ENCODE measurements at places on chromosomes 13 and 19.

GRCh38 chr13:35500144-35500543, 23.7 kb upstream of the MAB21L1 start:
- DNase-seq: no peak

GRCh38 chr19:1470305-1471009, 8.6 kb downstream of the C19orf25 start:
- no peak for DNase-seq

DNA sequence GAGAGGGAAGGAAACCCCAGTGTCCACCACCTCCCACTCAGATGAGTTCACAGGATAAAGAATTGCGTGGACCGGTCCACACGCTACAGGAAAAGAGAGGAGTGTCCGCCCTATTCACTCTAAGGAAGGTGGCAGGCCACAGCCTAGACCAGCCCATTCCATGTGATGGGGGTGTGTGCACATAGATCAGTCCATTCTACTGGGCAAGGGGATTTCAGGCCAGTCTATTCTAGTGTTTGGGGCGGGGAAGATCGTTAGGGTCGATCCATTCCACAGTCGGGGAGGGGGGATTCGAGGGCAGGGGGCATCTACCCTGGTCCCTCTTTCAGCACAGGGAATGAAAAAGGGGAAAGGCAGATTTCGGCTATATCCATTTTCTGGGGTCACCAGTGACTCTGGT, 7.8 kb downstream of the FIZ1 start:
- DNase-seq: no peak

GRCh38 chr13:36067746-36068381, 63.3 kb downstream of the DCLK1 start:
- DNase-seq: no peak

DNA sequence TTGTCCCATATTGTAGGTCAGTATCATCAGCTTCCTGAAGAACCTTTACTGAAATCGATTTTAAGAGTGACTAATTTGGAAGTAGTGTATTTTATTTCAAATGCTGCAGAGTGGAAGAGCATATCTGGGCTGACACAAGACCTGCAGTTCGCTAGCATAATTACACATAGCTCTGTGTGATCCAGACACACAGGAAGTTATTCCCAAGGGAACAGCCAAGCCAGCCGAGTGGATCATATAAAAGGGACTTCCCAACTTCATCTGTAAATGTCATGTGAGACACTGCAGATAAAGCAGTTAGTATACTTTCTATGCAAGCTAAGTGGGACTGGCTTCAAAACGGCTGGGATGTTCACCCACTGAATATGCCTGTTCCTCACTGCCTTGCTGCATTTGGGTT, 760.4 kb downstream of the SLITRK1 start:
- DNase-seq: no peak

- no peak for DNase-seq
These were observed 18.2 kb downstream of the ARHGAP33 start for GRCh38 chr19:35793381-35794165.

DNA sequence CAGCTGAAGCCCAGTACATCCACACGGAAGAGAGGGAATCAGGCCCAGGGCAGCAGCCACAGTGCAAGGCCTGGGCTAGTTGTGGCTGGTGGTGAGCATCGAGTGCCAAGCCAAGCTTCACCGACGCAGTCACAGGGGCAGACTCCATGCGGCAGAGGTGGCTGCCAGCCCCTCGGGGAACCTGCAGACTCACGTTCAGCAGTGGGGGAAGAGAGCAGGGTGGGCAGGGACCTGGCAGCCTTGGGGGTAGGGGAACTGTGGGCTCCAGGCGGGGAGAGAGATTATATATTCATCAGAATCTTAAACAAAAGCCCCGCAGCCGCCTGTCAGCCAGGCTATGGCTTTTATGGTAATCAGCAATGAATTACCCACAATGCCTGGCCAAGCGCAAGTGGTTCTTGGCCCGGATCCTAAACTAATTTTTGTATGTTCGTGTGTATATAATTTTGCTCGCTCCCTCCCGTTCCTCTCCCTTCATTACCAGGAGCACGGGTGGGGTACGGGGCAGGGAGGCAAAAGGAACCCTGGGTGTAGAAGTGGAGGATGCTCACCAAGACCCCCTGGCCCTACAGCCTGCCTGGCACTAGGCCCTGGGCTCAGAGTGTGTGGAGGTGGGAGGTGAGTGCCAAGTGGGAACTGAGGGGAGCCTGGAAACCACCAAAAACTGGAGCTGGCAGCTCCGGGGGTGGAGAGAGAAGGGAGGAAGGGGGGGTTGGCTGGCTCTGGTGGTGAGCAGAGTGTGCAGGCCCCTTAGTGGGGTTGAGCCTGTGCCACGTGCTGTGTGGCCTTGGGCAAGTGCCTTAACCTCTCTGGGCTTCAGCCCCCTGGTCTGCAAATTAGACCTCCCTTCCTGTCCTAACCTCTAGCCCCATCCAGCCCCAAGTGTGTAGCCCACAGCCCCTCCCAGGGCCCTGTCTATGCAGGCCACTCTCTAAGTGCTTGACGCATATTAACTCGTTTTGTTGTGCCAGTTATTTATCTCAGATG, 31.9 kb downstream of the PTPRS start:
- DNase-seq: peak; percentile 74

DNA sequence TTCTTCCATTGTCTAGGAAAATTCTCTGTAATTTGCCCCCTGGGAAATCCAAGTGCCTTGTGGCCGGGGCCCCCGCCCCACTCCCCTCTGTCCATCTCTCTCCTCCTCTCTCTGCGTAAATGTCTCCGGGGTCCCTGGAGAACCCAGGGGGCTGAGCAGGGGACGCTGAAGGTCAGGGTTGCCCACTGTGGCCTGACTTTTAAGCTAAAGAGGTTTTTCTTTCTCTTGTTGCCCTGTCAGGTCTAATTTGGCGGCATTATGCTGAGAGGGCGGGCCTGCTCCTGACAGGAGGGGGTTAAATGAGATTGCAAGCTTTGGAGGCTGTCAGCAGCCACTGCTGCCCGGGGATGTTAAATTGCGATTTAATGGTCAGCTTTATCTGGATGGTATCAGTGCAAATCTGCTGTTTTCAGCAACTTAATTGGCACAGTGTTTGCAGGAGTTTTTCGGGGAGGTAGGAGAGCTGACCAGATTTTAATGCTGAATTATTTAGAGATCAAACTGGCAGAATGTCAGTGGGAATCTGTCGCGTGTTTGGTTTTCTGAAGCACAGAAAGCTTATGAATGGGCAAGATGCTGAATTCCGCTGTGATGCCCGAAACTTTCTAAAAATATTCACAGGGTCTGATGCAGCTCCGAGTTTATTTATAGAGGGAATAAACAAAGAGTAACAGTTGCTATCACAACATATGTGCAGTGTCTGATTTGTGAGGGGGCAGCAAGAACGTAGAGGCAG, 93.2 kb upstream of the SOX1 start:
- no peak for DNase-seq

DNA sequence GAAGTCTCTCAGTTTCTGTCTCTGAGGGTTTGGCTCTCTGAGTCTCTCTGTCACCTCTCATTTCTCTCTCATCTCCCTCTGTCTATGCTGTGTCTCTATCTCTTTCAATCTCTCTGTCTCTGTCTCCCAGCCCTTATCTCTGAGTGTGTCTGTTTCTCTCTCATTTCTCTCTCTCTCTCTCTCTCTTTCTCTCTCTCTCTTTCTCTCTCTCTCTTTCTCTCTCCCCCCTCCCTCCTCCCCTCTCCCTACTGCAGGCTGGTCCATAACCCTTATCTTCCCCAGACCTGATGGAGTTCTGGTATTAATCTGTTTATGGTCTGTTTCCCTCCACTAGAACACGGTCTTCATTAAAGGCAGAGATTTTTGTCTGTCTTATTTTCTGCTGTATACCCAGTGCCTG, 1.3 kb upstream of the PVR start:
- DNase-seq: no peak

DNA sequence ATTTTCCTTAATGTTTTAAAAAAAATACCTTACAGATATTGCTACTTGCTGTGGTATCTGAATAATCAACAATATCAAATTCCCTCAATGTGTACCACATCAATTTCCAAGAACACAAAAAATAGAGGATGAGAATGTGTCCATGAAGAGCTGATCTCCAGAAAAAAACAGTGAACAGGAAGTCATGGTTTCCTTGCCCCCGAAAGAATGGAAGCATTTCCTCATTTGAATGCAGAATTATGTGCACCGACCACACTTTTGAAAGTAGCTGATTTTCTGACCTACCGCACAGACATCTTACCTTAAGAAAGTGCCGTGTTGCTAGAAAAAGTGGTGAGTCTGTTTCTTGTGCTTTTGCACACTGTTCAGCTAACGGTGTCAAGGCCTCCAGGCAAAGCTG, 13.4 kb upstream of the EEF1AKMT1 start:
- no peak for DNase-seq

GRCh38 chr13:75216038-75216437, 265.9 kb downstream of the TBC1D4 start:
- DNase-seq: no peak

- DNase-seq: no peak
These were observed 22.1 kb downstream of the MIPEP start for GRCh38 chr13:23867027-23867491.

DNA sequence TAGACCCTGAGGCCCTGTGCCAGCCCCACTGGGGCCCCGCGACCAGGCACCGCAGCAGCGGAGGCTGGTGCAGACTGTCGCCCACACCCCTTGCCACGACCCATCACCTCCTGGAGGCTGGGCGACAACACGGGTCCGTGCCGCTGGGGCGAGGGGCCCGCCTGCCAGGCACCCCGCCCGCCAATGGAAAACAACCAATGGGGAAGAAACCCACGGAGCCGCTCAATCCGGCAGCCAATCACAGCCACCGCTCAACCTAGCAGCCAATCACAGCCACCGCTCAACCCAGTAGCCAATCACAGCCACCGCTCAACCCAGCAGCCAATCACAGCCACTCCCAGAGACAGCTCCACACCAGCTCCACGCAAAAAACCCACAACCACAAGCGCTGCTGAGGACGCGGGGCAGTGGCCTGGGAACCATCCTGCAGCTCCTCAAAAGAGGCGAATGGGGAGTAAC, 29.7 kb downstream of the GPX4 start:
- no peak for DNase-seq

- no peak for DNase-seq
These were observed 10.0 kb downstream of the NDUFB7 start for GRCh38 chr19:14561847-14562351.

DNA sequence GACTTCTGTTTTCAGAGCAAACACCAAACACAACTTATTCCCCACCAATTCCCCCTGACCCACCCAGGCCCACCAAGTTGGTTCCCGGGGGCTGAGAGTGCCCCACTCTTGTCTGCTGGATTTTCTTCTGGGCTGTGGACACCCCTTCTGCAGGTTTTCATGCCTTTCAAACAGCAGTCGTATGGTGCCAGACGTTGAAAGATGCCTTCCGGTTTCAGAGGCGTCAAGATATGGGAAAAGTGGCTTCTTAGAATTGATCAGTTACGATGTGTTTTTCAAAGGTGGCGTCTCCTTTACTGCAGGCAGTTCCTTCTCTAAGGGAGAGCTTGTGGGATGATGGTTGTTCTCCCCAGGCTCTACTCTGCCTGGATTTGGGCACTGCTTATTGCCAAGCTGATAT, 12.7 kb downstream of the CLEC11A start:
- DNase-seq: no peak

DNA sequence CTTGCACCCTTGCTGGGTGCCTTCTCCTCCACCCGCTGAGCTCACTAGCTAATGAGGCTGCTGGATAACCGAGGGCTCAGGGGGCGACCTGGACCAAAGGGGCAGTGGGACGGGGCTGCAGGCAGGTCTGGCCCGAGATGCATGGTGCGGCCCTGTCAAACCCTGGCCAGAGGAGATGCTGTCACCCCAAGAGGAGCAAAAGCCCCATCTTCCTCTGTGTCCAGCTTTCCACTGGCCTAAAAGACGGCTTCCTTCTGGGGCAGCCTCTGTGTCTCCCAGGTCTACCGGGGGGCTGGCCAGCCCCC, 261.8 kb downstream of the TBC1D4 start:
- DNase-seq: no peak

DNA sequence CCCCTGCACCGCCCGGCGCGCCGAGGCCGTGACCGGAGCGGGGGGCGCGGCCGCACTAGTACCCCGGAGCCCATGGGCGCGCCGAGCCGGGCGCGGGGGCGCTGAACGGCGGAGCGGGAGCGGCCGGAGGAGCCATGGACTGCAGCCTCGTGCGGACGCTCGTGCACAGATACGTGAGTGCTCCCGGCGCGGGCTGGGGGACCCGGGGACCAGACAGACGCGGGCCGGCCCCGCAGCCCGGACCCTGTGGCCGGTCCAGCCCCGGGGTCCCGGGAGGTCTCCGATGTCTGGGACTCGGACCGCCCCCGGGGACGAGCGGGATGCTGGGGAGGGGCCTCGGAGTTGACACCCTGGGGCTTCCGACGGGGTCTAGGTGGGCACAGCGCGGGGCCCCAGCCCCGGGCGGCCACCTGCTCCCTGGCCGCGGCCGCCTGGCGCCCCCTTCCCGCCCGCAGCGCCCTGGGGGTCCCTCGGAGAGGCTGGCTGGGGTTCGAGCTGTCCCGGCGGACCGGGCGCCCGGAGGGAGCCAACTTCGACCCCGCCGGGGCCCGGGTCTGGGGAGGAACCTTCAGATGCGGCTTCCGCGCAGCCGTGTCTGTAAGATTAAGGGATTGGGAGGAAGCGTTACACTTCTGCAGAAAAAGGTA, 568 bp downstream of the ATP11A start:
- DNase-seq: no peak

GRCh38 chr13:29621841-29622240, 26.4 kb upstream of the SLC7A1 start:
- no peak for DNase-seq

DNA sequence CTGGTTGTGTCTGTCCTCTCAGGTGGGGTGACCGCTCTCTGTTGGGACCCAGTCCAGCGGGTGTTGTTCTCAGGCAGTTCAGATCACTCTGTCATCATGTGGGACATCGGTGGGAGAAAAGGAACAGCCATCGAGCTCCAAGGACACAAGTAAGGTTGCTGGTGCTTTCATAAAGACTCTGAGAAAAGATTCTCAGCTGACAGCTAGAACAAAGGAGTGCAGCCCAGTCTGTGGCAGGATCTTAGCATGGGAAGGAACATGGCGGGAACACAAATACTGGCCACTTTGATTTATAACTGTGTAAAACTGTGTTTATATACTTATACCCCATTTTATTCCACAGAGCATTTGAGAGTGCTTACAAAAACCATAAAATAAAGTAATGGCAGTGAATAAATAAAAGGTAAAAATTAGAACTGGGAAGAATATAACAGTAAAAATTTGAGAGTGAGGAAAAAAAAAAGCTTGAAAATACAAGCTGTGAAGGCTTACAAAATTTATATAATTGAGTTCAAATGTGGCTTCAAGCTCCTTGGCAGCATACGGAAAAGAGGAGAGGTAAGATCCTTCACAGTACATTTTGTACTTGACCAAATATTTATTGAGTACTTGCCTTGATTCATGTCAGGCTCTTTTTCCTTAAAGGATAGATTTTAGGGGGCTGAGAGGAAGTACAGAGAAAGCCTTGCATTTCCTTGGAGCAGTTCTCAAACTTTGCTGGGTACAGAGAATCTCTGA, 64.8 kb downstream of the DHRS12 start:
- no peak for DNase-seq

GRCh38 chr19:46704379-46705076, 12.4 kb downstream of the PRKD2 start:
- DNase-seq: no peak

DNA sequence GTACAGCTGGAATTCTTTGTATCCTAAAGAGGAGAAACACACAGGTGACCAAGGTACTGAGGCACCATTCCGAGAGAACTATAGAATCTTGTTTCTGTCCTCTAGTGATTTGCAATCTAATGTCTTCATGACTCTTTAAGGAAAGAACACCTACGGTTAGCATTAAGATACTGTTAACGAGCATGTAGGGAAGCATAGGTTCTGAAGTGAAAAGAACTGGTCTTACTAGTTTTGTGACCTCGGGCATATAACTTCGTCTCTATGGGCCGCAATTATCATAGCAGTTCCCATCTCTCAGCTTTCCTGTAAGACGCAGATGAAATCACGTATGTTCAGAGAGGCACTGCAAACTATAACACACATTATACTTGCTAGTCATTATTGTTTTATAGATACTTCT, 193.0 kb upstream of the NBEA start:
- no peak for DNase-seq

Data from cerebellar nuclear complex (tissue), 1 donor.